GM12892 (cell line): ENCODE measurements at places on chromosomes 13 and 19.

DNA sequence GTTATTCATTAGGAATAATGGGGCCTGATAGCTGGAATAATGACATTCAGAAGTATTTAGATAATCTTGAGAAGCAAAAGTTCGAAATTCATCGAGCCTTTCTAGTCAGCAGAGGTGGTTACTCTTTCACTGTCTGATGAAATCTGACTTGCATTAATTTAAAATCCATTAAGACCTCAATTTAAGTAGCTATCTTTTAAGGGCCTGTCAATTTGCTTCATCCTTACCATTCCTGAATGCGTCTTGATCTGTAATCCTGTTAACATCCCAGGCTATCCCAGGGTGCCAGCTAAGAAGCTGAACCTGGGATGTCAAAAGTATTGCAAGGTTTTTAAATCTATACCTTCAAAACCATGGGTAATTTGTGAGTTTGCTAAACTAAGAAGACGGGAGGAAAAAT lies 1491.0 kb upstream of the MIR17HG start:
- DNase-seq = no peak

GRCh38 chr19:50686310-50687032 lies 33.1 kb downstream of the SHANK1 start:
- DNase-seq = no peak

DNA sequence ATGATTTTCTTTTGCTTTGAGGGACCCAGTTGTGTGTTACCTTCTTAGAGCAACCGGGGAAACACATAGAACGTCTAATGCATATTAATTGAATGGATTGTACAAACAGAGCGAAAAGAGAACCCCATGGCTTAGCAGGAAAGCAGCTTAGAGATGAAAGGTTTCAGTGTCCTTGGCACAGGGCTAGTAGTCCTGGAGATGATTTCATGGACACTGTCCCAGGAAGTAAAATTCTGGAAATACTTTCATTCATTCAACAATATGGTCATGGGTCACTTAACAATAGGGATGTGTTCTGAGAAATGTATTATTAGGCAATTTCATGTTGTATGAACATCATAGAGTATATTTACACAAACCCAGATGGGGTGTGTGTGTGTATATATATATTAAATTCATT lies 9.7 kb upstream of the FUT2 start:
- DNase-seq = no peak

- no peak for DNase-seq
These were observed 68.8 kb downstream of the LMO7 start for GRCh38 chr13:75704927-75705288.

GRCh38 chr13:36417331-36417730 lies 15.0 kb upstream of the CCNA1 start:
- DNase-seq = no peak

GRCh38 chr13:80029170-80029569 lies 311.8 kb downstream of the SPRY2 start:
- no peak for DNase-seq

DNA sequence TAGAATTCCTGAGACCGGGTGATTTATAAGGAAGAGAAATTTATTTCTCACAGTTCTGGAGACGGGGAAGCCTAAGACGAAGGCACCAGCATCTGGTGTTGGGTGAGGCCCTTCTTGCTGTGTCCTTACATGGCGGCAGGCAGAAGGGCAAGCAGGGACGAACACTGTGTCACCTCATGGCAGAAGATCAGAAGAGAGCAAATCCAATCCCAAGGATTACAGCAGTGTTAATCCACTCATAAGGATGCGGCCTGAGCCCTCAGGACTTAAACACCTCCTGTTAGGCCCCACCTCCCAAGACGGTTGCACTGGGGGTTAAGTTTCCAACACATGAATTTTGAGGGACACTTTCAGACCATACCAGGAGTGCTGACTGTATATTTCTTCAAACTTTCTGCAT lies 6.7 kb upstream of the FBL start:
- no peak for DNase-seq

- DNase-seq = no peak
These were observed 12.1 kb upstream of the PEX11G start for GRCh38 chr19:7500811-7501450.

- DNase-seq = no peak
These were observed 1.5 kb downstream of the ZIC5 start for GRCh38 chr13:99969919-99970650.

DNA sequence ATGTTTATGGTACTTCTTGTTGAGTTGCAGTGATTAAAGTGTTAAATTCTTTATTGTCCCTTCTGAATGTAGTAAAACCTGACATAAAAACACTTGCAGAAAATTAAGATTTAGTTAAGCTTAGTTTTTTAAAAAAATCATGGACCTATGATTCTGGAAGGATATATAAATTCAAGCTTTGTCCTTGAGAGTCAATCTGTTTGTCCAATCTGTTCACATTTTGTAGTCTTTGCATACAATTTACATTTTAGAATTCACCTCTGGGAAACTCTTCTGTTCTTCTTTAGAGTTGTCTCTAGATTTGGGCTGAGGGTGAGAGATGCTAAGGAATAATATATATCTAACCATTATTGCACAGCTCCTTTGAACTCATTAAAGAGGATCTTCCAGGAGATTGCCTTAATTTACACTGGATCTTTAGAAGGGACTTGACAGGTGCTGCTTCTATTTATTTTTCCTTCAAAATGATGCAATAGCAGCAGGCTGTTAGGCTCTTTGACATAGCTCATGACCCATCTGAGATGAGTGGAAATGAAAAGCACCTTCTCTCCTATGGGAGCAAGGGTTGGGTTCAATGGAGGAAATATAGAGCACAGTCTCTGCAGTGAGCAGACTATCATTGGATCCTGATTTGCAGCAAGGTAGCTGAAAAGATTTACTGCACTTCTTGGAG lies 433.9 kb downstream of the GPC6 start:
- DNase-seq = no peak

- no peak for DNase-seq
These were observed 32.8 kb downstream of the GSX1 start for GRCh38 chr13:27825072-27825471.

GRCh38 chr19:43623889-43624670 lies 4.7 kb upstream of the ZNF428 start:
- DNase-seq = no peak

DNA sequence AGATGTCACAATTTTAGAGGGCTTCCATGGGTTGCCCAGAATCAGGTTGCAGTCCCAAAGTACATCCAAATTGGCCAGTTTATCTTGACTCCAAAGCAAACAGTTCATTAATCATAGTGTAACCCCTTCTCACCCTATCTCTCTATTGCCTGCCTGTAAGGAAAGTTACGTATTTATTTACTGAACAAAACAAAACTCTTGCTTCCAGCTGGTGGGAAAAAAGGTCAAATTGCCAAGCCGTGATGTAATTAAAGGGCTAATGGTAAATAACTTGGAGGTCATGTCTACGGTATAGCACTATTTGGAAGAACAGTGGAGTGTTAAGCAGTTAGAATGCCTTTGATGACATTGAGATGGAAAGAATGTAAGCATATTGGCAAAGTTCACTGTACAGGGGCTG lies 214.0 kb downstream of the DLEU7 start:
- no peak for DNase-seq

DNA sequence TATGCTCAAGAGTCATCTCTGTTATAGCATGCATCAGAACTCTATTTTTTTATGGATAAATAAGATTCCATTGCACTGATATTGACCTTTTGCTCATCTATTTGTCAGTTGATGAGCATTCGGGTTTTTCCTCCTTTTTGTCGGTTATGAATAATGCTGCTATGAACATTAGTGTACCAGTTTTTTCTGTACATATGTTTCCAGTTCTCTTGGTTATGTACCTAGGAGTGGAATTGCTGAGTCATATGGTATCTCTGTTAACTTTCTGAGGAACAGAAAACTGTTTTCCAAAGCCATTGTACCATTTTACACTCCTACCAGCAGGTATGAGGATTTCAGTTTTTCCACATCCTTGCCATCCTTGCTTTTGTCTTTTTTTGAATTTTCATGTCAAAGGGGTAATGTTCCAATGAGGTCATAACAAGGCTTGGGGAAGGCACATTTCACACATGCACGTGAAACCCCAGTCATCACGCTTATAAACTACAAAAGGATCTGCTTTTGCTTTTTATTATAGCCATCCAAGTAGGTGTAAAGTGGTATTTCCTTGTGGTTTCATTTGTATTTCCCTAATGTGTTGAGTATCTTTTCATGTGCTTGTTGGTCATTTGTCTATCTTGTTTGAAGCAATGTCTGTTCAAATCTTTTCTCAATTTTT lies 14.6 kb downstream of the KBTBD7 start:
- no peak for DNase-seq

DNA sequence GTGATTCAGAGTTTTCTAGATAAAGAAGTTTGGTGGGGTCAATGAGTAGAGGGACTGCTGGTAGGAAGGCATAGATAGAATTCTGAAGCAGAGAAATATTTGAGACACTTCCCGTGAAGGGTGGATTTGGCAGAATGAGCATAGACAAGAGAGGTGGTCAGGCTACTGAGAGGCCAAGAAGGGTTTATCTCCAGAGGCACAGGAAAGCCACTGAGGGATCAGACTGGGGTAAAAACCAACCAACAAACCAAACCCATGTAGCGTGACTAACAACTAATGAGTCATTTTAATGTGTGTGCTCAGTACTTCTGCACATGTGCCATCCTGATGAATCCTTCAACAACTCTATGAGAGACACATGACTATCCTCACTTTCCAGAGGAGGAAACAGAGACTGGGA lies 60.0 kb upstream of the SERP2 start:
- no peak for DNase-seq

DNA sequence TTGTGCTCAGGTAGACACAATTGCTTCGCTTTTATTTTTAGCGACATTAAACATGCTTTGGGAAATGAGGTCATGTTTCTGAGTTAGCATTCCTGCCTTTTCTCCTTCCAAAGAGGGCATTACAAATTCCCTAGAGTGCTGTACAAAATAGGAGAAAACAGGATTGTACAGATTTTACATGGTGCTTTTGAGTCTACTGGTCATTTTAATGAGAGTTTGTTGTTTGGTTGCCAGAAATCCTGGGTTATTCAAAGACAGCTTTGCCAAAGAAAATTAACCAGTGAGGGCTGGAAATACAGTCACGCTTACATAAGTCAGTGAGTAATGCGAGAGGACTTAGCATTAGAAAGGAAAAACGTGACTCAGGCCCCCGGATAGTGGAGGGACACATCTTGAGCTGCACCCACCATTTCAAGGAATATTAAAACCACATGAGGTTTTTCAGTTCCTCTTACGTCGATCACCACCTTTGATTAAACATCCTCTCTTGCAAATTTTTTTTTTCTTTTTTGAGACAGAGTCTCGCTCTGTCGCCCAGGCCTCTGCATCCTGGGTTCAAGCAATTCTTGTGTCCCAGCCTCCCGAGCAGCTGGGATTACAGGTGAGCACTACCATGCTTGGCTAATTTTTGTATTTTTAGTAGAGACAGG lies 55.4 kb downstream of the SACS start:
- peak; percentile 27 for DNase-seq

DNA sequence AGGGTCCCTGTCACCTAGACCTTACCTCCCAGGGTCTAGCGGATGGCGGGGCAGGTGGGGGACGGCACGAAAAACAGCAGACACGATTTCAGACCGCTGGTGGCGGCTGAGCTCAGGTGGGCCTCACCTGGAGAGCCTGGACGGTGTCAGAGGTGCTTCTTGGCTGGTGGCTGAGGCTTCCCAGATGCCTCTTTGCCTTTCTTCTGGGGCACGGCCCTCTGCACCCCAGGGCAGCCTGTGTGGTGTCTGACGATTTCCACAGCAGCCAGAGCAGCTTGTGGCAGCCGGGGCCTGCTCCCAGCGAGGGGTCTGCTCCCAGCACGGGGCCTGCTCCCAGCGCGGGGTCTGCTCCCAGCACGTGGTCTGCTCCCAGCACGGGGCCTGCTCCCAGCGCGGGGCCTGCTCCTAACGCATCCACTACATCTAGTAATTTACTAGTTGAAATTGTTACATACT lies 66.7 kb downstream of the ATP11A start:
- DNase-seq = no peak

DNA sequence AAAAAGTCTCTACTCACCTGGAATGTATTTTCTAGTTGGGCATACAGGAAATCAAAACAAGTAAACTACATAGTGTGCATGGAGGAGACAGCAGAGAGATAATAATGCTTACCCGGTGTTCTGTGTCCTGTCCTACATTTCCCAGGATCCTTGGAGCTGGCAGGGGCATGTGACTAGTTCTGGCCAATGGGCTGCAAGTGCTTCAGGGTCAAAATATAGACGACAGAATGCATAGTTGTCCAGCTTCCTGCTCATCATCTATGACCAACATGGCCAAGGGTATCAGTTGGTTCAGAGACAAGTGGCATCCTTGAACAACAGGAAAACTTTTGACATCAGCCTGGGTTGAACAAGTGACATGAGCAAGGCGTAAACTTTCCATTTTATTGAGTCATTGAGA lies 8.5 kb downstream of the ZNF317 start:
- DNase-seq = no peak

- DNase-seq = no peak
These were observed 18.2 kb downstream of the EFNB2 start for GRCh38 chr13:106517109-106517847.

- no peak for DNase-seq
These were observed 171.4 kb downstream of the SUCLA2 start for GRCh38 chr13:47829690-47830089.

GRCh38 chr19:55703790-55704215 lies 28.8 kb downstream of the EPN1 start:
- no peak for DNase-seq

DNA sequence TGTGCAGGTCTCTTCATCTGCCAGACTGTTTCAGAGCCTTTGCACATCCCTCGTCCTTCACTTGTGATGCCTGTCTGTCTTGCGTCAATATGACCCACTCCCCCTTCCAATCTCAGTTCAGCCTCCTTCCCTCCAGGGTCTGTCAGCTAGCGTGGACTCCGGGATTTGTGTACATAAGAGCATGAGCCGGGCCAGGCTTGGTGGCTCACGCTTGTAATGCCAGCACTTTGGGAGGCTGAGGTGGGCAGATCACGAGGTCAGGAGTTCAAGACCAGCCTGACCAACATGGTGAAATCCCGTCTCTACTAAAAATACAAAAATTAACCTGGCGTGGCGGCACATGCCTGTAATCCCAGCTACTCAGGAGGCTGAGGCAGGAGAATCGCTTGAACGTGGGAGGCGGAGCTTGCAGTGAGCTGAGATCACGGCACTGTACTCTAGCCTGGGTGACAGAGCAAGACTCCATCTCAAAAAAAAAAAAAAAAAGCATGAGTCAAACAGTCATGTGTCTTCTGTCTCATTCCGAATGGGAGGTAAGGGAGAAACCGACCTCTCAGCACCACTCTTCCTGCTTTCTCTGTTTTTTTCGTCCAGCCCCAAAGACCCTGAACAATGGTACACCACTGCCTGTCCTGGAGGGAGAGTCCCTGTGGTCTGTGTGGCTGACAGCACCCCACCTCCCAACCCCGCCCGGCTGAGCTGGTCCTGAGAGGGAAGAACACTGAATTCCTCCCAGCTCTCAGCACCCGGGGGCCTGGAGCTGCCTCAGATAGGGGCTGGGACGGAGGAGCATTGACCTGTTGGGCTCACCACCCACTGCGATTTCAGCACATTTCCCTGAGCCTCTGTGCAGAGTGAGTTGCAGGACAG lies 2.4 kb upstream of the SIGLEC9 start:
- DNase-seq = no peak

- no peak for DNase-seq
These were observed 2.1 kb downstream of the SEMA6B start for GRCh38 chr19:4557144-4557970.

- no peak for DNase-seq
These were observed 171.7 kb downstream of the NHLRC3 start for GRCh38 chr13:39209731-39210531.

- DNase-seq = no peak
These were observed 28.0 kb upstream of the F7 start for GRCh38 chr13:113077566-113077952.

- DNase-seq = peak; percentile 72
These were observed 7.6 kb downstream of the CAPN12 start for GRCh38 chr19:38736413-38737280.

- DNase-seq = no peak
These were observed 1.4 kb downstream of the EPN1 start for GRCh38 chr19:55676383-55676782.
